ENCODE measurements at places on chromosomes 13 and 19.

DNA sequence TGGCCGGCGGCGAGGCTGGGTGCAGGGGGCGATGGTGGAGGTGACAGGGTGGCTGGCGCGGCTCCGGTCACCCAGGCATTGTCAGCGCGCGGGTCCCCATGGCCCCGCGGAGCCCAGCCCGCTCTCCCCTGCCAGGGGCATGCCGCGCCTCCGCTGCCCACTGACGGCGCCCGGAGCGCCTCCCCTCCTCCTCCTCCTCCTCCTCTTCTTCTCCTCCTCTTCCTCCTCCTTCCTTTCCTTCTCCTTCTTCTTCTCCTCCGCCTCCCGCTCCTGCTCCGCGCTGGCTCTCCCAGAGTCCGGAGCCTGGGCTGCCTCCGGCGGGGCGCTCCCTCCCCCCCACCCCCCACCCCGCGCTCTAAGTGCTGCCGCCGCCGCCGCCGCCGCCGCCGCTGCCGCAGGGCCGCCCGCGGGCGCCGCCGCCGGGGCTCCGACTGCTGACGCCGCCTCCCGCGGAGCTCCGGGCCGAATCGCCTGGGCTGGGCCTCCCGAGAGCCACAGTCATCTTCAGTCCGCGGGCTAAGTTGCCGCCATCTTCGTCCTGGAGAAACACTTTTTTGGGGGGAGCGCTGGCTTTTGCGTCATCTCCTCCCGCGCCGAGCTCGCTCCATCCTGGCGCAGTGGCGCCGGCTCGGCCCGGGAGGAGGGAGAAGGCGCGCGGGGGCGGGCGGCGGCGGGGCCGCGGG lies 348.3 kb downstream of the LIG4 start:
- DNase-seq: no peak

GRCh38 chr19:12985049-12985776 lies 10.1 kb upstream of the NFIX start:
- DNase-seq: no peak

DNA sequence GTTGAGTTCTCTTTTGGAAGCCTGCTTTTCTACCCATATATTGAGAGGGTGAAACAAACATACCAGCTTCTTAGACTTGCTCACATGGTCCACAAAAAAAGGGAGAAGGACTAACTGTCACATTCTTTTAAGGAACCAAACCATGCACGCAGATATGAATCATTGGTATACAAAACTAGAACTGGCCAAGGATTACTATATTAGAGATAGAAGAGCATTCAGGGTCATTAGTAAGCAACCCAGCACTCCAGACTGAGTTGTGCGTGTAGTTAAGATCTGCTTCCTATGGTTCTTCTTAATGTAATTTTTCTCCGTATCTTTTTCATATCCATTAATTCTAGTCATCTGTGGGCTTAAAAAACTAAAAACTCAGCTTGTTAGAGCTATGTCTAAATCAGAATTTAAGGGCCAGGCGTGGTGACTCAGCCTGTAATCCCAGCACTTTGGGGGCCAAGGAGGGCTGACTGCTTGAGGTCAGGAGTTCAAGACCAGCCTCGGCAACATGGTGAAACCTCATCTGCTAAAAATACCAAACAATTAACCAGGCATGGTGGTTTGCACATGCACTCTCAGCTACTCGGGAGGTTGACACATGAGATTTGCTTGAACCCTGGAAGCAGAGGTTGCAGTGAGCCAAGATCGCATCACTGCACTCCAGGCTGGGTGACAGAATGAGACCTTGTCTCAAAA lies 19.6 kb downstream of the ALG5 start:
- peak; percentile 23 for DNase-seq

- DNase-seq: no peak
Observed at GRCh38 chr13:78997902-78998629, 339.1 kb upstream of the OBI1 start.

DNA sequence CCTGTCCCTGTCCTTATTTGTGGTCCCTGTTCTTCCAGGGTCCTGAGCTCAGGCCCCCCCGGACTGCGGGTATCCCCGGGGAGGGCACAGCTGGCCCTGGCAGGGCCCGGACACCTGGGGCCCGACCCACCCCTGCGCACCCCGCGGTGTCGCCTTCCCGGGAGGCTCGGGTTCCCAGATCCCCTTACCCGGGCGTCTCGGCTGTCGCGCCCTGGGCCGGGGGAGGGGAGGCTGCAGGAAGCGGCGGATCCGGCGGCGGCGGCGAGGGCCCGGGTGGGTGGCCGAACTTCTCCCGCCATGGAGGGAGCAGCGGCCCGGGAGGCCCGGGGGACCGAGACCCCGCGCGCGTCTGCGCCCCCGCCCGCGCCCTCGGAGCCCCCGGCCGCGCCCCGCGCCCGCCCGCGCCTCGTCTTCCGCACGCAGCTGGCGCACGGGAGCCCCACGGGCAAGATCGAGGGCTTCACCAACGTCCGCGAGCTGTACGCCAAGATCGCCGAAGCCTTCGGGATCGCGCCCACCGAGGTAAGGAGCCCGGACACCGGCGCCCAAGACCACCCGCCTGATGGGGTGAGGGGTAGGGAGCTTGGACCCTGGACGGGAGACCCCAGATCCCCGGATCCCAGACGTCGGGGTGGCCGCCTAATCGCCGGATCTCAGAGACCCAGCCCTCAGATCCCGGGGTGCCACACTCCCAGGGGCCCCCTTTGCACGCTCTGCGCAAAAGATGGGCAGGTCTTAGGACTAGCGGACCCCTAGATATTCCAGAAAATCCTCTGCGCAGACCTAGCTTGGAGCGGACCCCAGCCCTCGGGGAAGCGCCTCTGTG lies at the start of gene GIPC3:
TSS of gene GIPC3 (plus strand) at position 178 of the 826 bp plus-strand sequence. CDS start at position 298, 120 bp downstream.
- DNase-seq: no peak

DNA sequence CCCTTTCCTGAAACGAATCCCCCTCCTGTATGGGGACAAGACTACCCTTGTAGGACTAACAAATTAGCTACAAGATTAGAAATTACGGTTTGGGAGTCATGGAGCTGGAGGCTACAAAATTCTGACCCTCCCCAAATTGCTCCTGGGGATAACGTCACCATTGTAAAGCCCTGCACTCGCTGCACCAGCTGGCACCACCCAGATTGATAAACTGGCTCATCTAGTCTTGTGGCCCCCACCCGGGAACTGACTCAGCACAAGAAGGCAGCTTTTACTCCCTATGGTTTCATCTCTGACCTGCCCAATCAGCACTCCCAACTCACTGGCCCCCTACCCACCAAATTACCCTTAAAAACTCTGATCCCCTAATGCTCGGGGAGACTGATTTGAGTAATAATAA lies 150.6 kb upstream of the TSC22D1 start:
- DNase-seq: no peak

DNA sequence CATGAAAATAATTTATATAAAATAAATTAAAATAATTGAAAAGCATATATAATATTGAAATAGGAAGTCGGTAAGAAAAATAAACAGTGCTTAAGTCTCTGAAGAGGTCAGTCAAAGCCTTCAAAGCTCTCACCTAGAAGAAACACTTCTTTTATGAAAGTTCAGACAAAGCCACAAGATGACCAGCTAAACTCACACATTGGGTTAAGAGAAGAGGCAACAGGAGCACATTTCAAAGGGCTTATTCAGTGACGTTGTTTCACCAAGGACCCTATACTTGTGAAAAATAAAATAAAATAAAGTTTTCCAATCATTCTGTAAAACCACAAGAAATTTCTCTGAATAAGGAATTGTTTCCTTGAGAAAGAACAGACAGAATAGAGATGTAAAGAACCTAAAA lies 2.5 kb upstream of the ITM2B start:
- no peak for DNase-seq

DNA sequence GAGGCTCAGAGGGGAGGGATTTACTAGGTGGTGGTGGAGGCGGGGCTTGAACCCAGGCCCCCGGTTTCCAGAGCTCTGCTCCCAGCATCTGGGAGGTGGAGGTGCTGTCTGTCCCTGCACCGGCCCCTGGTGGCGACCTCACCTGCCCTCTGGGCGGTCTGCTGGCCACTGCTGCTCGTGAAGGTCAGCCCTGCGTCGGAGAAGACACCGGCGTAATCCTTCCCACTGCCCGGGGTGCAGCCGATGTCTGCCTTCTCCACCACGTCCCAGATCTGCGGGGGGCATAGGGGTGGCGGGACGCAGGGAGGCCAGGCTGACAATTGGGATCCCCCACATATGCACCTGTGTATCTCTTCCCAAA lies 12.8 kb downstream of the C3 start:
- DNase-seq: no peak

- no peak for DNase-seq
Observed at GRCh38 chr13:105918842-105919741, 616.4 kb downstream of the EFNB2 start.

DNA sequence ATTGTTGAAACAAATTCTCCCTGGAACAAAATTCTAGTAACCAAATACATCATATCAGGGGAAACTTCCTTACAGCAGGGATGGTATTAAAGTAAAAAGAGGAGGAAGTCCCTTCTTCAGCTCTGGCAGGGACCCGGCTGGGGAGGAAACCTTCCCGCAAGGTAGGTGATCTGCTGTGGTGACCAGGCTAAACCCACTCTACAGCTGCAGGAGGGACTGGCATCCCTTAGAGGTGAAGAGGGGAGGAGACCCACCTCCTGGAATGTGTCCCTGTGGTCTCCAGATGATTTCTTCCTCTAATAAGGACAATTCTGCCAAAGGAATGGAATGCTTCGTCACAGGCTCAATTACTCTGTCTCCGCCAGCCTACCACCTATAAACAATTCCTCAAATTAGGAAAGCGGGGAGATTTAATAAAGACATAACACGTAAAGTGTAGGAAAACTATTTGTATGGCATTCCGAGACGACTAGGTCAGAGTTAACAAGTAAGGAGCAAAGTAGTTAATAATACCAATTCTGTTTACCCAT lies 637 bp upstream of the PDS5B start:
- DNase-seq: no peak

DNA sequence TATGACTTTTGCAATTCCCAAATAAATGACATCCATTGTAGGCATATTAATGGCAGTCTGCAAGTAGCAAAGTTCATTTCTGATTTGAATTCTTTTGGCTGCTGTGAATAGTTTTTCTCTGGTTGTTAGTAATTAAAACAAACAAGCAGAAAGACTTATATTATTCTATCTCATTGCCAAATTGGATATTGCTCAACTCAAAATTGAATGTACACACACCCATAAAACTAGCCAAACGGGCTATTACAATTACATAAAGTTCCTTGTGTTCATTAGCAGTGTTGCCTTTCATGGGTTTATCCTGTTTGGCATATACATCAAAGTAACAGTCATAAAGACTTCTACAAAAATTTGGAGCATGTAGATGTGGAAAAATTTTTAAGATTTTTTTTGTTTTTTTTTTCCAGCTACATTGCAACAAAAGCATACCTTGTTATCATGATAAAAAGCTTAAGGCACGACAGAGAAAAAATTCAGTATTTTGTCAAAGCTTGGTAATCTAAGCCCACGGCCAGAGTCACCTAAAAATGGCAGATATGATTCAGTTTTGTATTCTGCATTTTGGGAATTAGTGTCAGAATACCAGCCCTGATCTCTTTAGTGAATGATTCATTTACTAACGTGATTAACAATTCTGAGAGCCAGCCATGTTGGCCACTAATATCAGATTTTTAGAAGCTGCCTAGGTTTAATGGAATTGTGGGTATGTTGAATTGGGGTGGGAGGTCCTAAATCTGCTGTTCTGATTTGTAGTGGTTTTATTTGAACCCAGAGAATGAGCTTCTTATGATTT lies 108.4 kb downstream of the KLF5 start:
- peak; percentile 22 for DNase-seq

DNA sequence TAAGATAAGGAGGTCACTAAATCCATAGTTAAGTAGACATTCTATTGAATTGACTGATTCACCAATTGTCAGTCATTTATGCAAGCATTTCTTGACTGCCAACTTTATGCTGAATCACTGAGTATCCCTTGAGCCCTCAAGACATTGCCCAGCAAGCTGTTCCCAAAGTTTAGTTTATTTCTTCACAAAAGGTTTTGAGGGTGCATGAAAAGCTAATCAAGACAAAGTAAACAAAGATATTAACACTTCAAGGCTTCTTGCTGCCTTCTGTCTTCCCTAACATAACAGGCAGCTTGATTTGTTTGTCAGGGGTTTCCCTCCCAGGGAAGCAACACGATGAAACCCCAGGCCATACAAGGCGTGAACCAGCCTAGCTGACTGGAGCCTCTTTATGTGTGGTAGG lies 374.4 kb downstream of the SPRY2 start:
- DNase-seq: no peak

- no peak for DNase-seq
Observed at GRCh38 chr19:30557927-30558557, 185.9 kb downstream of the ZNF536 start.

- no peak for DNase-seq
Observed at GRCh38 chr13:36789061-36789460, 30.0 kb upstream of the RFXAP start.

DNA sequence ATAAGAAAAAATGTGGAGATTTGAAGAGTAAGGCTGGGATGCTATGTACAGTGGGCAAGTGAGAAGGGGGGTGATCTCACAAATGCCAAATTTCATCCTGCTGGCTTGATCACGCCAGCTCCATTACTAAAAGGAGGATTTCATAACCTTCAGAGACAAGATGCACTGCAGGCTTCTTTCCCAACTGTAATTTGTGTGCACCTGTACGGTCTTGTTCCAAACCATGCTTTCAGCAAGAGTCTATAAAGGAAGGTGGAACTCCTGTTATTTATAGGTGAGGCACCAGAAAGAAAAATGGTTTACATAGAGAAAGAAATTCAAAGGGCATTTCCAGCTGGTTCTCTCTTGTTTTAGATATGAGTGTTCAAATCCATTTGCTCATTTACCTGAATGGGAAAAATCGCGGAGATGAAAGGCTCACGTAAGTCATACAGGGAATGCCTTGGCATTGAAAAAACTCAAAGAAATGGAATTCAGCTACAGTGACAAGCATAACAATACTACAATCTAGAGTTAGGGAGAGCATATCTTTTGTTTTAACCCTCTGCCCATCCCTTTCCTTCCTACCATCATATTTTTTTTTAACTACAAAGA lies 13.3 kb downstream of the EFNB2 start:
- no peak for DNase-seq

- no peak for DNase-seq
Observed at GRCh38 chr13:71577127-71577526, 289.9 kb downstream of the DACH1 start.

- DNase-seq: no peak
Observed at GRCh38 chr13:27965740-27966640, 3.1 kb downstream of the CDX2 start.

DNA sequence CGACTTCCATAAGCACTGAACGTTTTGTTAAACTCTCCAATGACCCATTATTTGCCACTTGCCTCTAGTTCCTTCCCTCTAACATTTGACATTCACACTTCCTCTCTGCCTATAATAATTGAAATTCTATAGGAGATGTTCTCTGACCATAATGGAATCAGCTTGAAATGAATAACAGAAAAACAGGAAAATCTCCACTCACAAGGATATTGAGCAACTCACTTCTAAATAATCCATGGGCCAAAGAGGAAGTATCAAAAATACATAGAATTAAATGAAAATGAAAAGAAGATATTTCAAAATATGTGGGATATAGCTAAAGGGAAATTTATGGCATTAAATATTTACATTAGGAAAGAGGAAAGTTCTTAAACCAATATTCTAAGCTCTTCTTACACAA lies 3.4 kb upstream of the FCGBP start:
- DNase-seq: no peak

DNA sequence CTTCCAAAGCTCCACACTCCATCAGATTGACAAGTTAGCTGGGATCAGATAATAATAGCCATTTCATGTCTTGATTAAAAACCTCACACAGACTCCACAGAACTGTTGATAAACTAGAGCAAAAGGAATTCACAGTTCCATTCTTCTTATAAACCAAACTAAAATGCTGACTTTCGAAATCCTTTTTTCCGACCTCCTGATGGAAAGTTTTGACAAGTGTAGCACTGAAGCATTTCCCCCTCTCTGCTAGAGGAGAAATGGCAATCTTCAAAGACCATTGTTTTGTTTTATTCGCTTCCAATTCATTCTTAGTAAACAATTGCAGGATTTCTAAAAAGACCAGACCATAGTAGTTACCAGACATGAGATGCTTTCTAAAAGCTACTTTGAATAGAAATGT lies 58.8 kb downstream of the COL4A2 start:
- no peak for DNase-seq
